Left cardiac atrium (tissue), 4 donors: ENCODE measurements at places on chromosomes 2 and 18. TPM values are rescaled to one million over a fixed set of nuclear protein-coding genes. Genes with fewer than 3 reads are reported as not detected.
A peak's percentile ranks its signal among the peaks of the same experiment; 100 is the strongest.

Gene SLC30A3
- 4.8 TPM for total RNA-seq

Gene ELP2
- total RNA-seq, result 41.4 TPM

- DNase-seq, result no peak
Observed at GRCh38 chr18:53421869-53422268, 802.6 kb downstream of the MBD2 start.

Gene RAMP1
- total RNA-seq, result 86.7 TPM

DNA sequence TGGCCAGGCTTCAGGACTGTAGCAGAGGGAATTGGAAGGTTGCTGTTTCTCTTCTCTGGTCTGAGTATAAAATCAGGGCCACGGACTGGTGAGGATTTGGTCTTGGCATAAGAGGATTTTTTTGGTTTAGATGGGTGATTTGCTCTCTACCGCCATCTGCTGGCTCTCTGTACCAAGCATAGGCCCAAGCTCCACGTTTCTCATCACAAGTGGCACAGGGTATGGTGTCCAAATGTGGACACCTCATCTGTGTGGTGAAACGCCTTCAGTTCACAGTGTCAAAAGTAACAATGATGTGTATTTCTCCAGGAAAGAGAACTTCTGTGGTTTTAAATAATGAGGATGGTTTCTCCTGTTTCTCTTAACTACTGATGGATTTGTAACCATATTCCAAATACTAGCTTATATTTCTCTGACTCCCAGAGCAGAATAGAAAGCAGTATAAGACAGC, 115.1 kb downstream of the EML6 start:
- DNase-seq, result peak; percentile 73

Gene UGT1A3
- total RNA-seq, result not detected

DNA sequence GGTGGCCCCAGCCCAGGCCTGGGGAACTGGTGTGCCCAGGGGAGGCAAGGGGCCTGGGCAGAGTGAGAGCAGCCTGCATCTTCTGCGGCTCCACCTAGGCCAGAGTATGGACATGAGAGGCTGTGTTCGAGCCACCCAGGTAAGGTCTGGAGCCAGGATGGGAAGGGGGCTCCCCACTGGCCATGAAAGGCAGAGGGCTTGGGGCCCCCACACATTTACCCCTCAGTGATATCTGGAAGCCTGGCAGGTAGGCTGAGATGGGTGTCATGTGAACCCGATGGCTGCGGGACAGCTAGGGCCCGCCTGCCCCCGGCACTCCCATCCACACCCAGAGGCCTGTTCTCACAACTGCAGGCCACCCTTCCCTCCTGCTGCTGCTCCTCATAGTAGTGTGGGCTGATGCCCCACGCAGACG, 13.2 kb downstream of the ADRA2B start:
- no peak for DNase-seq

Gene PLA2R1
- 3.2 TPM for total RNA-seq
